ENCODE measurements at places on chromosomes 16 and 17. TPM values are rescaled to one million over a fixed set of nuclear protein-coding genes. Genes with fewer than 3 reads are reported as not detected.
A peak's percentile ranks its signal among the peaks of the same experiment; 100 is the strongest.

DNA sequence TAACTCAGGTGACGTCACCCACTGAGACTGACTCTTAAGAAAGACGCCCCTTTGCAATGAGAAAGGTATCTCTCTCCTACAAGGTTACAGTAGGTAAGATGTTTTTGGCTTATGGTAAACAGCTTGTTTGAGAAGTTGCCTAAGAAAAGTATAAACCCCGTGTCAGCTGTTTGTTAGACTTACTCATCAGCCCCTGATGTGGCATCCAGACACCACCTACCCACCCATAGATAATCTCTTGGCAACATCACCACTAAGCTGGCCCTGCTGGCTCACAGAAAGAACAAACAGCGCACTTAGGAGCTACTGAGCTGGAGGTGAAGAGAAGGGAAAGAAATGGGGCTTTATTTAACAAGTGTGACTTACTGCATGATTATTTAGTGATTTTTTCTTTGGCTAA is 121.0 kb downstream of the PARN start:
- no peaks in the 10 kb centered on the region for H3K36me3 ChIP-seq
- DNase-seq, result no peak
- no peaks in the 10 kb centered on the region for H3K27me3 ChIP-seq
- H3K27ac ChIP-seq, result peak overlapping the region; percentile 52

Gene ENO3
- total RNA-seq, result 12.1 TPM

Gene TMEM238L
- not detected for total RNA-seq

GRCh38 chr16:61792194-61792909 is 243.9 kb downstream of the CDH8 start:
- no peak overlapping the region for H3K27ac ChIP-seq
- H3K4me3 ChIP-seq, result no peak overlapping the region
- H3K4me1 ChIP-seq, result no peaks in the 10 kb centered on the region
- no peaks in the 10 kb centered on the region for H3K27me3 ChIP-seq
- DNase-seq, result no peak

DNA sequence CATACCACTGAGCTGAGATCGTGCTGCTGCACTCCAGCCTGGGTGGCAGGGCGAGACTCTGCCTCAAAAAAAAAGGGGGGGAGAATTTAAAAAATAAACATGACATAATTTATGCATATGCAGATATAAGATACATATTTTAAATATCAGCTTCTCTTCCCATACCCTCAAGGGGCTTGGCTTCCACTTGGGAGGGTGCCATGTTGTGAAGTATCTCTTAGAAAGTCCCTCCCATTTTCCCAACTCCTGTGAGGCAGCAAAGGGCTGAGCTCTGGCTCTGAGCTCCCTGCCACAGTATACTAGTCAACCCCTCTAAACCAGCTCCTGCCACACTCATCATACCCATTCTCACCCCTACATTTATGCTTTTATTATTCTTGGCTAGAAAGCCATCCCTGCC is 39.4 kb downstream of the MYH11 start:
- no peak overlapping the region for H3K4me3 ChIP-seq
- 0 out of 2 replicates have a peak, but pooled peaks cover 5% of the 10 kb centered on the region for H3K36me3 ChIP-seq
- DNase-seq, result no peak
- no peaks in the 10 kb centered on the region for H3K4me1 ChIP-seq

GRCh38 chr17:76476736-76477135 is 9.3 kb downstream of the AANAT start:
- no peaks in the 10 kb centered on the region for H3K27me3 ChIP-seq
- no peaks in the 10 kb centered on the region for H3K36me3 ChIP-seq
- no peaks in the 10 kb centered on the region for H3K4me1 ChIP-seq
- no peak overlapping the region for H3K27ac ChIP-seq
- DNase-seq, result no peak
- no peak overlapping the region for H3K4me3 ChIP-seq

GRCh38 chr17:37476431-37477120 is 13.1 kb upstream of the DUSP14 start:
- no peak overlapping the region for H3K4me3 ChIP-seq
- DNase-seq, result no peak
- H3K27me3 ChIP-seq, result no peaks in the 10 kb centered on the region
- H3K36me3 ChIP-seq, result peaks cover 32% of the 10 kb centered on the region
- H3K27ac ChIP-seq, result peak overlapping the region; percentile 32

Gene GUCY2D
- total RNA-seq, result not detected

DNA sequence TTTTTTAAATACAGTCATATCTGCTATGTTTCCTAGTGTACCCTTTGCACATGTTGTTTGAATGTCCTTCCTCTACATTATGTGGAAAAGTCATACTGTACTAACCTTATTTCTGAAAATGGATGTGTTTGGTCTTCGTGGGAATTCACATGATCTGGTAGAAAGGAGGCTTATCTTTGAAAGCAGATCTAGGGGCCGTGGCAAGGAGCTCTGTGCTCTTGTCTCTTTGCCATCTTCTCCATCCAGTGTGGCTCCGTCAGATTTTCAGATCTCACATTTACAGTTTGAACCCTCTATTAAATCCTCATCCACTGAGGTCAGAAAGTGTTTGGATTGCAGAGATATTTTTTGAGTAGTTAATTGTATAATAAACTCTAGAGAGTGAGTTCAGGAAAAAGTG is 32.9 kb downstream of the MAP2K4 start:
- no peaks in the 10 kb centered on the region for H3K27me3 ChIP-seq
- H3K4me1 ChIP-seq, result peaks cover 59% of the 10 kb centered on the region
- DNase-seq, result peak; percentile 17
- no peak overlapping the region for H3K4me3 ChIP-seq

- H3K27ac ChIP-seq, result no peak overlapping the region
- DNase-seq, result no peak
- no peaks in the 10 kb centered on the region for H3K27me3 ChIP-seq
- no peaks in the 10 kb centered on the region for H3K36me3 ChIP-seq
- no peaks in the 10 kb centered on the region for H3K4me1 ChIP-seq
These were observed 3.3 kb downstream of the KRT37 start for GRCh38 chr17:41421116-41421515.

Gene JPT1
- total RNA-seq, result 278 TPM

Gene LRRC37A
- total RNA-seq, result 4.2 TPM

Gene CD79B
- total RNA-seq, result 3.0 TPM

DNA sequence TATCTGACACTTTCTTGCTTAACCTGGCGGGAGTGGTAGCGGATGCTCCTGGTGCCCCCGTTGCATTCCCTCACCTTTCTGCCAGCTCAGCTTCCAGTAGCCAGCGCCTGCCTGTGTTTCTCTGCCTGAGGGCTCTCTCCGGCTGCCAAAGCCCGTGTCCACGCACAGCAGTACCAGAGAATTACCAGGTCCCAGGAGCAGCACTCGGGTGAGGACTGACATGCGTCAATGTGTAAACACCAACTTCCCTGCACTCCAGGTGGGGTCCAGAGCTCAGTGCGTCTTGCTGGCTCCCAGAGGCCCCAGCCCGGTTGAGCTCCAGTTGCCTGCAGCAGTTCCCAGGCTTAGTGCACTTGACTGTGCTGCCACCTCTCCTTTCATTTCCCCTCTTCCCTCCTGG is 54.8 kb downstream of the CDH13 start:
- no peaks in the 10 kb centered on the region for H3K27me3 ChIP-seq
- H3K36me3 ChIP-seq, result no peaks in the 10 kb centered on the region
- no peaks in the 10 kb centered on the region for H3K4me1 ChIP-seq
- DNase-seq, result no peak
- no peak overlapping the region for H3K27ac ChIP-seq

Measured in GM23338 (cell line).